CD4-positive, alpha-beta T cell treated with Interleukin-4 for 1 hour (primary cell): ENCODE measurements at places on chromosomes 2 and 18.

- no peak for DNase-seq
Observed at GRCh38 chr2:98923244-98923940, 12.6 kb downstream of the CRACDL start.

GRCh38 chr2:11406958-11407381 lies 59.0 kb downstream of the E2F6 start:
- DNase-seq = no peak

DNA sequence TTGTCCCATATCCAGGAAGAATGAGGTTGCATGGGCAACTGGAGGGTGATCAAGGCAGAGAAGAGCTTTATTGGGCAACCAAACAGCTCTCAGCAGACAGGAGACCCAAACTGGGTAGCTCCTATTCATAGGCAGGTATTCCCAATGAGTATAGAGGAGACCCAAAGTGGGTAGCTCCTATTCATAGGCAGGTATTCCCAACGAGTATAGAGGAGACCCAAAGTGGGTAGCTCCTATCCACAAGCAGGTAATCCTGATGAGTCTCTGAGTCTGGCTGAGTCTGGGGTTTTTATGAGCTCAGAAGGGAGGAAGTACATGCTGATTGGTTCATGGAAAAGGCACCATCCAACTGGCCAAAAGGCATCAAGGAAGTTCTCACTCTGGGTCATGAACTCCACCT lies 5.3 kb upstream of the GORASP2 start:
- no peak for DNase-seq

- no peak for DNase-seq
Observed at GRCh38 chr18:9915291-9916076, 1.7 kb downstream of the VAPA start.

GRCh38 chr2:15754703-15755099 lies 163.0 kb downstream of the DDX1 start:
- DNase-seq = no peak

DNA sequence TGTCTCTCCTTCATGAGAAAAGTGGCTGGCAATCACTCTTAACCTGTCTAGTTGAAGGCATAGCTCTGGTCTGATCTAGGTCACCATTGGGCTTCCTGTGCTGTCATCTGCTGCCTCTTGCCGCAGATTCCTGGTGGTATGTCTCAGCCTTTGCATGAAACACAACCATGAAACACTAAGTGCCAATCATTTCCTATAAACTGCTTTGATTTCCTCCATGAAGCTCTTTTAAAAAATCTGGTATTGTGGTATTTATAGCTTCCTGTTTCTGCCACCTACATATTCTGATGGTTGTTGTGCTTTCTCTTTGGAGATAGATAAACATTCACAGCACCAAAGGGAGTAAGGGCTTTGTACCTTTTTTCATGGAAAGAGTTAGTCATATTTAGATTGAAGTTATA lies 120.0 kb upstream of the EPC2 start:
- peak; percentile 65 for DNase-seq

DNA sequence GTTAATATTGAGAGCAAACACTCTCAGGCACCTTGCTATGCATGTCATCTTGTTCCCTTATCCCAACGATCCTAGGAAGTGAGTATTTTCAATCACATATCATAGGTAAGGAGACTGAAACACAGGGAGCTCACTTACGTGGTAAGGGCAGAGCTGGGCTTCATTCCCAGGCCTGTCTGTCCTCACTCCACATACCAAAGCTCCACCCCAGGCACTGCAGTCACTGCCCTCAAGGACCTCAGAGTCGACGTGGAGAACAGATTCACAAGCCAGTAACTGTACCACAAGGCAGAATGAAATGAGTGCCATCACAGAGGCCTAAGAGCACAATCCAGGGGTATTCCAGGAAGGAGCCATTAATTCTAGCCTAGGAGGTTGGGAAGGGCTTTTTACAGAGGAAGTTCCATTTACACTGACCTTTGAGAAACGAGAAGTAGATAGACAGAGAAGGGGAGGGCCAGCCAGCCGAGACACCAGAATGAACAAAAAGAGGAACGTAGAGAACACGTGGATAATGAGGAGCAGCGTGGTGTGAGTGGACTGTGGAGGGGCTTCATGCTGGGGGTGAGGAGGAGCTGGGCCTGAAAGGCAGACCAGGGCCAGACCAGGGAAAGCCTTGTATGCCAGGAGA lies 48.6 kb downstream of the KIAA2012 start:
- DNase-seq = peak; percentile 36

GRCh38 chr2:169892951-169893350 lies 65.7 kb downstream of the UBR3 start:
- no peak for DNase-seq

DNA sequence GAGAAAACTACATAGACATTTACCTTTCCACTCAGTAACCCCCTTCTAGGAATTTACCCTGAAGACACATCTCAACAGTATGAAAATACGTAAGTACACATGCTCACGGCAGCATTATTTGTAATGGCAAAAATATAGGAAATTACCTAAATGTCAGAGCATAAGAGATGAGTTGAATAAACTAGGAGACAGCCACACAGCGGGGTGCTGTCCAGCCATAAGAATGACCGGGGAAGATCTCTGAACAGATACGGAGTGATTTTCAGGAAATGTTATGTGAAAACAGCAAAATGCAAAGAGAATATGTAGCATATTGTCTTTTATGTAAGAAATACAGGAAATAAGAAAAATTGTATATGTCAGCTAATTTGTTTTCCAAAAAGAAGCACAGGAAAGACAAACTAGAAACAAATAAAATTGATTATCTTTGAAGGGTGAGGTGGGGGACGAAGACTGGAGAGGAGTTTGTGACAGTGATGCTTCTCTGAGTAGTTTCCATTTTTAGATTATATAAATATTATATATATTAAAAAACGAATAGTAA lies 195.4 kb downstream of the HAUS1 start:
- no peak for DNase-seq
